ENCODE measurements at places on chromosomes 5 and 9.

DNA sequence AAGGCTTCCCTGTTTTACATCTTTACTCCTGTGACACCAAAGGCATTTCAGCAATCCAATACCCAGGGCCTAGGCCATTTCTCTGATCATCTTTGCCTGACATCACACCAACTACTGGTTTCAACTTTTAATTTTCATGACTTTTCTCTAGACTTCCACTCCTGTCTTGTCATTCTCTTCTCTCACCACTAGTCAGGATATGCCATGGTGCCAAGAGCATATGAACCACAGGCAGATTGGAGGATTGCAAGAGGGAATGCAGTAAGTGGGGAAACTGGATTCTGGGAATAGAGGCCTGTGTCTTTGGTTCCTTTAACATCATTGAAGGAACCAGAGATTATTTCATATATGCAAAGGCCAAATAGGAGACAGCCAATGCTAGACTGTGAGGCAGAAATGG is 69.3 kb downstream of the ANKRD31 start:
- no peak for DNase-seq

- DNase-seq: no peak
Observed at GRCh38 chr9:104279535-104280177, 185.5 kb downstream of the SMC2 start.

DNA sequence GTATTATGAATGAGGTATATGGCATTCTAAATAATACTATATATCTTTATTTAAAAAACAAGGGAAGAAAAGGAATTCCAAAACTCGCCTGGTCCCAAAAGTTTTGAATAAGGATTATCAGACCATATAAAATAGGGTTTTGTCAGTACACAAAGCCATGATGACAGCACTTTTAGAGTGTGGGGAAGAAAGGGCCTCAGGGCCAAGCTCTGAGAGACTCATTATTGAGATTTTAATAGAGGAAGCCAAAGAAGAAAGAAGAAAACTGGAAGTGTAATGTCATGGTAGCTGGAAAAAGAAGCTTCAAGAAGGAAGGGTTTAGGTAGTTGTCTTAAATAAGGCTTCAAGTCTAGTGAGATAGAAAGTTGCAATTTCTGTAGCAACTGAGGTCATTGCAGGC is 53.0 kb downstream of the FCHO2 start:
- DNase-seq: no peak

DNA sequence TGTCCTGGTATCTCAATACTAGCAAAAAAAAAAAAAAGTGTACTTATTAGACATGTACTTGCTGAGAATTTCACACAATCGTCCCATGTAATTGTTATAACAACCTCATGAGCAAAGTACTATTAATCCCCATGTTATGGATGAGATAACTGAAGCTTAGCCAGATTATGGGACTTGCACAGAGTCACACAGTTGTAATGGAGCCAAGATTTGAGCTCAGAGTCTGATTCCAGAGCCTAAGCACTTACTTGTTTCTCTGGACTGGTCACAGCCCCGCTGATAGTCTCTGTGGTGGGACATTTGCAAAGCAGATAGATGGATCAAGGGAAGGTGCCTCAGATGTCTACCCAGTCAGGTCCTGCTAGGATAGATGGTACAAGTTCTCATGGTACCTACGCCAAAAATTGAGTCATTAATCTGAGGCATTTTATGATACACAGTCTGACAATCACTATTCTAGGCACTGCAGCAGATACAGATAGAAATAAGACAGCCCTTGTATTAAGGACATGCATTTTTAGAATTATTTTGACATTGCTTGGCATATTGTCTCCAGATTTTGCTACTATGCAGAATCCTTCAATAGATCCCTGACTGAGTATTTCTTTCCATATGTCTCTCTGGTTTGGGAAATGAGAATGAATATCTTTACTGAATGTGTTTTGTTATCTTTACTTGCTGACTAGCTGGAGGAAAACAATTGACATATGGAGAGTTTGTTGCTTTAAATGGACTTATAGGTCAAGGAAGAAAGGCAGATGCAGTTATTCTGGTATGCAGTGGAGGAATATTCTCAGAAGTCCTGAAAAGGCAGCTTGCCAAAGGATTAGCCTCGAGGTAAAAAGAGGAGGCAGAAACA is 149.5 kb downstream of the ADAMTSL1 start:
- DNase-seq: no peak

GRCh38 chr5:142676318-142676717 is 9.6 kb downstream of the FGF1 start:
- no peak for DNase-seq

GRCh38 chr5:6302075-6302474 is 76.3 kb downstream of the MED10 start:
- no peak for DNase-seq

GRCh38 chr5:78821536-78822021 is 163.5 kb downstream of the ARSB start:
- no peak for DNase-seq

All from CD4-positive, alpha-beta T cell treated with Interferon alpha-2 for 1 hour (primary cell).